Foreskin keratinocyte (primary cell): ENCODE measurements at places on chromosomes 16 and 17. TPM values are rescaled to one million over a fixed set of nuclear protein-coding genes. Genes with fewer than 3 reads are reported as not detected.

The LGALS9B gene
- total RNA-seq: 11.6 and 14.5 TPM in 2 replicates

The SLC6A4 gene
- not detected in 2 replicates for total RNA-seq

The MT1G gene
- total RNA-seq: 1.7 and 8.3 TPM in 2 replicates

The DLX3 gene
- 1.2 and 1.3 TPM in 2 replicates for total RNA-seq

The KRTAP17-1 gene
- total RNA-seq: not detected in 2 replicates

The PPP1R1B gene
- total RNA-seq: 0.68 and 0.88 TPM in 2 replicates

The JMJD6 gene
- 26.1 and 31.0 TPM in 2 replicates for total RNA-seq

The ADAP2 gene
- 0.35 and 0.65 TPM in 2 replicates for total RNA-seq

The CHD9NB gene
- 0.67 and 0.88 TPM in 2 replicates for total RNA-seq
